Cortex of kidney (tissue), 1 donor: ENCODE measurements at places on chromosomes 11 and 22.

DNA sequence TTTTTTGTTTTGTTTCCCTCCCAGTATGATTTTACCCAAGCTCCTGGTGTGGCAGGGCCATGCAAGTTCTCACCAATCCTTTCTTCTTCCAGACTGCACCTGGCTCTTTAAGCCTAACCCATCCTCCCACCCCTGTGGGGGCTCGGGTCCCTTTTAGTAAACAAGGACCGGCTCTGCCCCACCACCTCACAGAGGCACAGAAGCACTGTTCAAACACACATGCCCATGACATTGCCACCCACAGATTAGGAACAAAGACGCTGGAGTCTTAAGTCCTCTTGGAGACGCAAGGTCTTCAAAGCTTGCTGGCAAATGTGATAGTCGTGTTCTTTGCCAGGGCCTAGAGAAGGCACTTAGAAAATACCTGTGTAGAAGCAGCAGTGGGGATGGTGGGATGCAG lies 18.9 kb downstream of the UQCR10 start:
- DNase-seq: no peak

DNA sequence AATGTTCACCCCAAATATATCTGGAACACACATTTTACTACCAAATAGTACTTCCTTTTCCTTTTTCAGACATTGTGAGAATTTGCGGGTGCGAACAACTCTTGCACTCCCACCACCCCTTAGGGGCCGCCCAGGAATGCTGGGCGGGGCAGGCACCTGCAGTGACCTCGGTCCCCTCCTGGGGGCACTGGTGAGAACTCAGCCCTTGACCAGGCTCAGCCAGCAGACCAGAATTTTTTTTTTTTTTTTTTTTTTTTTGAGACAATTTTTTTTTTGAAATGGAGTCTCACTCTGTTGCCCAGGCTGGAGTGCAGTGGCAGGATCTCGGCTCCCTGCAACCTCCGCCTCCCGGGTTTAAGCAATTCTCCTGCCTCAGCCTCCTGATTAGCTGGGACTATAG lies 75.8 kb downstream of the ARHGAP8 start:
- DNase-seq: no peak

GRCh38 chr22:36588285-36588684 lies 59.3 kb upstream of the EIF3D start:
- no peak for DNase-seq

GRCh38 chr11:22703591-22703990 lies 37.2 kb downstream of the GAS2 start:
- DNase-seq: no peak

DNA sequence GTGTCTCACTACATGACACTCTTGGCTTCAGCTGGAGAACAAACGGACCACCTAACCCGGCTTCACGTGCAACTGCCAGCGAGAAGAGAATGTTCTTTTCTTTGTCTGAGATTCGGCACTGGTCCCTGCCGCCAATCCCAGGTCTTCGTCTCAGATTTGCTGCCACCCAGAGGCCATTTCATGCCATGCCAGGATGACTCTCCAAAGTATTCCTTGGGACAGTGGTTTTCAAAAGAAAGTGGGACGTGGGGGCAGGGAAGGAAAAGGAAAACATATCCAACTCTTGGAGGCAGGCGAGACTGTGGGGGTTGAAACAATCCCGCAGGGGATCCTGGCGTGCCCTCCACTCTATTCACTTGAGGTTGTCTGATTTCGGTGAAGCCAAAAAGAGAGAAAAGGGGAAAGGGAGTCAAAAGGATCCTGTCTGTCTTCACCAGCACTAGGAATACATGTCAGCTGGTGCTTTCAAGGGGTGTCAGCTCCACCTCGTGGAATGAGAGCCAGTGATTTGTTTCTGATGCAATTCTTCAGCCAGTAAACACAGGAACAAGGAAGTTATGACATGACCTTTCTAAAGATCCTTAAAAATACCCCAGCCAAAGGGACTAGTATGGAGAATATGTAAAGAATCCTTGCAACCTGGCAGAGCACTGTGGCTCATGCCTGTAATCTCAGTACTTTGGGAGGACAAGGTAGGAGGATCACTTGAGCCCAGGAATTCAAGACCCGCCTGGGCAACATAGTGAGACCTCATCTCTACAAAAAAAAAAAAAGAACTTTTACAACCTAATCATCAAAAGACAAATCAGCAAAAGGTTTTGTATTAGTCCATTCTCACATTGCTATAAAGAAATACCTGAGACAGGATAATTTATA lies 41.0 kb upstream of the APLNR start:
- DNase-seq: no peak

- DNase-seq: no peak
These were observed 539.3 kb upstream of the B3GAT1 start for GRCh38 chr11:134951305-134951700.

- DNase-seq: no peak
These were observed 587.1 kb downstream of the SOX6 start for GRCh38 chr11:15769203-15769602.

- no peak for DNase-seq
These were observed 3.5 kb downstream of the C11orf91 start for GRCh38 chr11:33696931-33697638.
